H54 (cell line): ENCODE measurements at places on chromosomes 2 and 18.

- DNase-seq: no peak
These were observed 9.4 kb upstream of the RALB start for GRCh38 chr2:120243211-120243610.

- no peak for DNase-seq
These were observed 31.6 kb downstream of the STK39 start for GRCh38 chr2:168215813-168216212.

- DNase-seq: no peak
These were observed 163.8 kb downstream of the RHBDD1 start for GRCh38 chr2:226999661-227000060.

DNA sequence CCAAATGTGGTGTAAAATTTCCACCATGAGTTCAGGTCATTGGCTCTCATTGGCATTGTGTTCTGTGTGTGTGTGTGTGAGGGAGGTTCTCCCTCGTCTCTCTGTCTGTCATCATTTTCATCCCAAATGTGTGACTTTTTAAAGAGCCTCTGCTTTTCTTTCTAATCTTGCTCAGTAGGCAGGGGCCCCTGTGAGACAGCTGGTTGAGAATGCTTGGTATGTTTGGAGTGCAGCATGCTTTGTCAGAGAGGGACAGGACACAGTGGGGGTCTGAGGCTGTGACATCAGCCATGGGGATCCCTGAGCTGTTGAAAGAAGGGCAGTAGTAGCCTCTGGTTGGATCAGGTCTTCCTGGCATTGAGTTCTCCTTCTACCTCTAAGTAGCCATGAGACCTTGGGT is 10.6 kb downstream of the PTPRM start:
- DNase-seq: peak; percentile 51

GRCh38 chr18:55838319-55838718 is 250.3 kb upstream of the TCF4 start:
- no peak for DNase-seq

GRCh38 chr2:62196278-62196901 is 475 bp downstream of the B3GNT2 start:
- peak; percentile 53 for DNase-seq

- peak; percentile 57 for DNase-seq
These were observed 114.0 kb downstream of the NOL10 start for GRCh38 chr2:10575609-10576280.

DNA sequence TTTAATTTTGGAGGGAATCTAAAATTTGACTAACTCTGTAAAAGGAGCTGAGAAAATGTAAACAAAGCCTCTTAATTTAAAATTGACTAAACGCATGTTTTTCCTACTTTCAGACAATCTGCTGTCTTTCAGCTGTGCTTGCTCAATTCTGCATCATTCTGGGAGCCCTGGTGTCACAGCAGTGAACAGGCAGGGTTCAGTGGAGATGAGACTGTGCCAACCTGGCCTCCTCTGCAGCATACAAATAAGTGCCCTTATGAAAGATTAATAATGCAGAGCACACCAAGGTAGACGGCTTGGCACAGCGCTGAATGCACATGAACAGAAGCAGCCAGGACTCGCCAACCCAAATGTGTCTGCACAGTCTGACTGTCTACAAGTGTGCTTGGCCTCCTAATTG is 222.0 kb upstream of the CHAC2 start:
- no peak for DNase-seq

DNA sequence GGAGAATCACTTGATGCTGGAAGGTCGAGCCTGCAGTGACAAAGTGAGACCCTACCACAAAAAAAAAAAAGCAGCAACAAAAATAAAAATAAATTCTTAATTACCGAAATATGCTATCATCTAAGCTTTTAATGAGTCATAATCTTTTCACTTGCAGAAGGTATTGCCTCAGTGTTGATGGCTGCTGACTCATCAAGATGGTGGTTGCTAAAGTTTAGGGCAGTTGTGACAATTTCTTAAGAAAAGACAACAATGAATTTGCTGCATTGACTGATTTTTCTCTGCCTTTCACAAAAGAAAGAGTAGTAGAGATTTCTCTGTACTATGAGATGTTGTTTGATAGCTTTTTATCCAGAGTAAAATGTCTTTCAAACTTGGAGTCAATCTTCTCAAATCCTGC is 1809.0 kb downstream of the SUCLG1 start:
- DNase-seq: no peak

- DNase-seq: peak; percentile 86
These were observed 17.0 kb upstream of the HPCAL1 start for GRCh38 chr2:10285556-10286198.

DNA sequence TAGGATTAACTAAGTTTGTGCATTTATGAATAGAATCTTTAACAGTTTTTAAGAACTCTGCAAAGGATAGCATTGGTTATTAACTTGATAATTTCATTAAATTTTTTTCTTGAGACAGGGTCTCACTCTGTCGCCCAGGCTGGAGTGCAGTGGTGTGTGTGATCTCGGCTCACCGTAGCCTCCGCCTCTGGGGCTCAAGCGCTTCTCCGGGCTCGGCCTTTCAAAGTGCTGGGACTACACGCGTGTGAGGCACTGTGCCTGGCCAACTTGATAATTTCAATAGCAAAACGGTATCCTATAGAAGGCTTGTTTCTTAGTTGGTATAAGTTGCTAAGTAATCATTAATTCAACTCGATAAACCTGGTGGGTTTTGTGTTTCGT is 38.0 kb downstream of the ADNP2 start:
- DNase-seq: no peak

- no peak for DNase-seq
These were observed 187.3 kb downstream of the PID1 start for GRCh38 chr2:229083606-229084340.

GRCh38 chr2:129661935-129662334 is 317.5 kb upstream of the RAB6C start:
- no peak for DNase-seq

- DNase-seq: no peak
These were observed 378.4 kb upstream of the SPHKAP start for GRCh38 chr2:228559774-228560415.
